ENCODE measurements at places on chromosomes 7 and 10.
A peak's percentile ranks its signal among the peaks of the same experiment; 100 is the strongest.

DNA sequence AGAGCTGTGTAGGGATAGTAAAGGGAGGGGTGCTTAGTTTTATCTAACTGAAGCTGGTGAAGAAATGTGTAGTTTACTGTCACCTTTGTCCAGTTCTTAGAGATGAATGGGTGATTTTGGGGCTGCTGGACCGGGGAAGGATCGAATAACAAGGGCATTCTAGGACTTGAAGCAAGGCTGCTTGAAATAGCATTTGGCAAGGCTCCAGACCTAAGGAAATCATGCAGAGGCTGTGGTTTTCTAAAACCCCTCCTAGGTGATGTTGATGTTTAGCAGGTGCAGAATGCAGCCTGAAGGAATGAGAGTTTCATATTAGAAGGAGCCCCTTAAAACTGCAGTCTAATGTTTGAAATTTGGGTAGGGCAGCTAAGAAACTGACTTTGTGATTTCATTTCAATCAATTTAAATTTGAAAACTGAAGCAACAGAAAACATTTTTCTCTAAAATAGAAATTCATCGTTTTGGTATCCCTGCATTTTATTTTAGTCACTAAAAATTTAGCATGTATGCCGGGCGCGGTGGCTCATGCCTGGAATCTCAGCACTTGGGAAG lies 68.5 kb downstream of the TET1 start:
- DNase-seq = no peak

DNA sequence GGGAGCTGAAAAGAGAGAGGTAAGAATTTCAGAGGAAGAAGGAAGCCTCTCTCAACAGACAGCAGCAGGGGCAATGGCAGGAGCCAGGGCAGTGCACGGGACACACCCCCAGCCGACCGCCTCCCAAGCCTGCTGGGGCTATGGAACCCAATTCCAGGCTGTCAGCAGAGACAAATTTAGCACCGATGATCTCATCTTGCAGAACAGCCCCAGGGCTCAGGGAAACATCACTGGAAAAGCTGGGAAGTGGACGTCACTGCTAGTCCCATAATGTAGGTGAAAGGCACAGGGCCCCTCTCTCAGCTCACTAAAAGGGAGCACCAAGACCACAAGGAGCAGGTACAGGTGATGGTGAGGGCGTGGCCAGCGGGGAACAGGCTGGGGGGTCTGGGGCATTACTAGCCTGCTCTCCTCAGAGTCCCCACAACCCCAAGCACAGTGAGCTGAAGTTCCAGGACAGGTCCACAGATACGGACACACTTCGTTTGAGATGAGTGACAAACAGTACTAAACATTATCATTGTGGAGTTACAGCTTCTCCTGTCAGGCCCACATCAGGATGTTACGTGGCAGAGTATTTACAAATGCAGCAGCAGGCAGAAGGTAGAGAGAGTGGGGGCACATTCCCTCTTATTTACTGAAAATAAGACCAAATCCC lies 103.7 kb downstream of the PLXNA4 start:
- no peak for DNase-seq

- DNase-seq = peak; percentile 1
Measured at GRCh38 chr10:86341361-86341811, 25.2 kb downstream of the GRID1 start.

GRCh38 chr7:158072991-158073730 lies 514.5 kb downstream of the PTPRN2 start:
- DNase-seq = no peak

GRCh38 chr10:124062390-124062789 lies 31.0 kb downstream of the CHST15 start:
- no peak for DNase-seq

DNA sequence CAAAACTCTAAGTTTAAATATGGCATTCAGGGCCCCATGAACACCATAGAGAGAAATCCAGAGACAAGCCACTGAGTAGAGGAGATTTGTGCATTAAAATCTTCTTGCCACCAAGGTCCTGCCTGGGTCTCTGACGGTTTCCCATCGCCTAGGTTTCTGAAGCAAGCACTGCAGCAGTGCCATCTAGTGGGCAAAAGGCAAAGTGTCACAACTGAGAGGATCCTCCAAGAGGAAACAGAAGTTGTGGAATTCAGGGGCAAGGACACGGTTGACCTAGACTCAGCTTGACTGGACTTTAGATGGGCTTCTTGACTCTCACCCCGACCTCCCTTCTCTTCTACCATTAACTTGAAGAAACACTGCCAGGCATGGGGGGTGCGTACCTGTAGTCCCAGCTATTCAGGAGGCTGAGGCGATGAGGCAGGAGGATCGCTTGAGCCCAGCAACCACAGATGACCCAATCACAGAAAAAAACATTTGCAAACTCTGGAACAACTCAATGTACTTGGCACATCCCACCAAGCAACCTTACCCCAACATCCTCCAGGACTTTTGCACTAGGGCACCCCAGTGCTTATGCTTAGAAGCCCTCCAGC lies 604.1 kb downstream of the GALNT17 start:
- peak; percentile 69 for DNase-seq

- no peak for DNase-seq
Measured at GRCh38 chr7:44757311-44757710, 8.7 kb downstream of the ZMIZ2 start.

- DNase-seq = no peak
Measured at GRCh38 chr10:105967256-105967655, 1197.2 kb downstream of the SORCS1 start.

DNA sequence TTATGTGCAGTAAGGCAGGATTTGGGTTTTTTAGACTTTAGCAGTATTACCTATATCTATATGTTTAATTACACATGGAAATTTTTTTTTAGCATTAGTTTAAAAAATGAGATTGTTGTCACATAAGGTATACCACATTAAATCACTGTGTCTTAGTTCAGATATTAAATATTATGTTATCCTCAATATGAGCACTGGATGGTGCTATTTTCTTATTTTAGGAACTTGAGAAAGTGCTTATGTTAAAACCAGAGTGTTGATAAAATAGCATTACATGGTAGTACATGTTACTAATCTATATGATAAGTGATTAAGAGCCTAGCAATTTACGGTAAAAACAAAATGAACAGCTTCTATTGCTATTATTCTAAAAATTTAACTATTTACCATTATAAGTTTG lies 28.8 kb downstream of the MIOS start:
- no peak for DNase-seq

DNA sequence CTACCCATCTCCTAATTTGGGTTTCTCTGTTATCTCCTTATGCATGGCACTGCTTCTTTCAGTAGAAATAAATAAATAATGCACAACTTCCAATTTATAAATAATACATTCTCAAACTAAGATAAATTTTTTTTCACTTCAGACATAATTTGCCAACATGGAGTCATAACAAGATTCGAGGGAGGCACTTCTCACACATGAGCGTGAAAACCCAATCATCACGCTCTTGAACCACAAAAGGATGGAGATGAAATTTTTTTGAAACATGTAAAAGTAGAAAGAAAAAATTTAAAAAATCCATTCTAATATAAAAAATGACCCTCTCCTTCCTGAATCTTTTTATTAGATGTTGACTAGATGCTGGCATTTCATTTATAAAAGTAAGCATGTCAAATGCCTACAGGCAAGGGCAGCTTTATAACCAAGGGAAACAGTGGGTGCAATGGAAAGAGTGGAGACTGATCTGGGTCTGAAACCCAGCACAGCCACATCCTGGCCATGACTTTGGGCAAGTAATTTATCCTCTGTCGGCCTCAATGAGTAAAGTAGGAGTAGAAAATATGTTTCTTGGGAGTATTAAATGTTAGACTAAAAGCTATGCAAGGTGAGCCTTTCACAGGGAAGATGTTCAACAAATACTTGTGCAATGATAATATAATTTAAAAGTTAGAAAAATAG lies 185.0 kb downstream of the STK31 start:
- peak; percentile 27 for DNase-seq

DNA sequence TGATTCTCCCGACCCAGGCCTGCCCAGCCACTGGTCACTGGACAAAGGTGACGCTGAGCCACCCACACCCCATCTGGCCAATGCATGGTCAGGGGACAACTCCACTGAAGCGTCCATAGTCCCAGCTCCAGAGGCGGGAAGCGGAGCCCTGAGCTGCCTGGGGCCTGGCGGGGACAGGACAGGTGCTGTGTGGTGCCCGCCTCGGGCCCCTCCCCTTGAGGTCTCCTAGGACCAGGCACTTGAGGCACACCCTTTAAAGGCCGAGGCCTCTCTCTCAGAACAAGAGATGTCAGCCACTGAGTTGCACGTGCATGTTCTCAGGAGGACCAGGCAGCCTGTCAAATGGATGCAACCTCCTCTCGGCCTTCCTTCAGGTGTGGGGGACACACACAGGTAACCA lies 52.5 kb upstream of the PPP2R2D start:
- DNase-seq = no peak

DNA sequence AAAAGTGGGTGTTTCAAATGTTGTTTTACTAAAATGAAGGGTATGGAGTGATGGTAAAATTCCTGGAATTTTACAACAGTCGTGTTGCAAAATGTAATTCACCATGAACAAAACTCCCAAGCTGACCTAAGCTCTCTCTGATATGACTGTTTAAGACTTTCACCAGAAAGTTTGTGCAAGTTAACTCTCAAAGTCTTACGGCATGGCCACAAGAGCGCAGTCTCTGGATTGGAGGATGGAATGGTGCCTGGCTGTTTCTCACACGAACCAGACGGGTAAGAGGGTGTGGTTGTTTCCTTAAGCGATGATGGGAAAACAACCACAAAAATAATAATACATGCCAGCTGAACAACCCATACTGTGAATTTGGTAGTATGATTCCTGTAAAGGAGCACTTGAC lies 662.5 kb downstream of the KCNMA1 start:
- DNase-seq = no peak

DNA sequence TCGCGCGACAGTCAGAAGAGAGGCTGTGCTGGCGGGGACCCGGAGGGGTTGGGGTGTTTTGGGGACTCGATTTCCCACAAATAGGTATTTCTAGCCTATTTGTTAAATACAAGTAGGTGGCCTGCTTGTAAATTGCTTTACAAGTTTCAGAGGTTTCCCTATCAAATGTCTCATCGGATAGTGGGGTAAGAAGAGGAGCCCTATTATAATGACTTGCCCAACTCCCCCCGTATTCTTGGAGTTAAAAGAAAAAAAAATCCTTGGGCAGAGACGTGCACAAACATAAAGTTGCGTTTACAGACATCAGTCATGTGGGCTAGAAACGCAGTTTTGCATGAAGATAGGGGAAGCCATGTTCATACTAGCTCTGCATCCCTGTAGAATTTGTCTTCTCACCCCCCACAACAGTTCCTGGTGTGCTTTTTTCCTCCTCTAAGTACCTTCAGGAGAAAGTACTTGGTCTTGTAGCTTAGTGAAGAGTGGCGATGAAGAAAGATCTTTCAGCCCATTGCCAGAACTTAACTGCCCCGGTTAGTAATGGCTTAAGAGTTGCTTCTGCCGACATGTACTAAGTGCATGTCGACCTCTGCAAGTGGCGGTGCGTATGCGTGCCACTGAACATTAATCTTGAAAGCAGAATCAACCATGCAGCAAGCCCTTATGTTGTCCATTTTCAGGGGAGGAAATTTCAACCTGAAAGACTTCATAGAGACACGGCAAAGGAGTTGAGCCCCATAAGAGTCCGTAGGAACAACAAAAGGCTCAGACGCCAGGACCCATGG lies 832 bp upstream of the TIAL1 start:
- no peak for DNase-seq

GRCh38 chr7:131027287-131027773 lies 293.3 kb upstream of the KLF14 start:
- peak; percentile 70 for DNase-seq

DNA sequence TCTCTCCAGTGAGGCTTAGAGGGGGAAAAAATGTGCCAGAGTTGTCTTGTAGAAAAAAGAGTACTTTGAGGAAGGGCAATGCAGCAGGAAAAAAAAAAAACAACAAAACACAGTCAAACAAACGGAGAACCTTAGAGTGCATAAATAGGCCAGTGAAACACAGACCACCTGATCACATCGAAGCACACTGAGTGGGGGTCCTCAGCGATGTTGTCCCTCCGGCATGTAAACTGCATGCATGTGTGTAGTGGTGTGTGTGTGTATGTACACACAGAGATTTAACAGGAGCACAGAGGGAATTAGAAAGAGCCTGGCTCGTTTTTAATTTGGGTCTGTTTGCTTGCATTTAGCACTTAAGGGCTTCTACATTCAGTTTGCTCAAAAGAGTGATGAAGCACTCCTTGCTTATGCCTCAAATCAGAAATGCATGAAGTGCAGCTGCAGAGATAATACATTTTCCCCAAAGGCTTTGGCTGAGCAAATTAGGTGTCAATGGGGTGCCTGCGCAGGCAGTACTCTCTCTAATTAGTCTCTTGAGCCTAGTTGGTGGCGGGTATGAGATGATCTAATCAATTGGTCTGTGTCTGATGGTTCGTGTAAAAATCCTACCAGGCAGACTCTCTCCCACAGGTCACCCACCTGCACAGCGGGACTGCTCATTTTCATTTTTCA lies 62.7 kb upstream of the FZD1 start:
- no peak for DNase-seq

DNA sequence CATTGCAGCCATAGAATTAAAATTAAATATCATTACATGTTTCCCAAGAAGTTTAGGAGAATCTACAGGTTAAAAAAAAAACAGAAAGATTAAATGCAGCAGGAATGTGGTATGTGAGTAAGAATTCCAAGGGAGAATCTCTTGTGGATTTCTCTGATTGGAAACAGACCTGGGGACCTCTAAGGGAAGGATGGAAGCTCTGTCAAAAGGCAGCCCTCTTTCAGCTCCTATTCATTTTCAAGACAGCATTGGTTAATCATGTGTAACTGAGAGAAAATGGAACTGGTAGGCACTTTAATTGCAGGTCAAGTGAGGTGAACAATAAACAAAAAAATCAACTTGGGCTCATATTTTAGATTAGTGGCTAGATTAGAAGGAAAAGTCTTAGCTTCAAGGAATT lies 81.4 kb upstream of the MTPN start:
- DNase-seq = no peak

DNA sequence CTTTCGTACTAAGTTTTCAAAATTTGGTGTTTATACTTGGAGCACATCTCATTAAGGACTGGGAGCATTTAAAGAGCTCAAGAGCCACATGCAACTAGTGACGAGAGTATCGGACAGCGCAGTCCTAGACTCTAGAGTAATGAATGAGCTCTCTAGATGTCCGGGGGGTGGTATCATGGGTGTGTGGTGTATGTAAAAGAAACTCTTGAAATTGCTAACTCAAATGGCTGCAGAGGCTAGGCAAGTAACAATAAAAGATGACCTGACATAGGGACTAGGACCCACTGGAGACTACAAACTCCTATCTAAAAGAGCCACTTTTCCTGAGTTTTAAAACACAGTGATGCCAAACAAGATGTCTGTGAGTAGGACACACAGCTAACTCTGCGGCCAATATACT lies 14.0 kb downstream of the MYOZ1 start:
- DNase-seq = no peak
